ENCODE measurements at places on chromosomes 4 and X.
A peak's percentile ranks its signal among the peaks of the same experiment; 100 is the strongest.

GRCh38 chr4:118557298-118557851 is 127.8 kb upstream of the METTL14 start:
- DNase-seq = peak; percentile 66

- DNase-seq = no peak
Measured at GRCh38 chr4:137866671-137867070, 334.4 kb upstream of the PCDH18 start.

- DNase-seq = no peak
Measured at GRCh38 chr4:165514739-165515138, 135.9 kb downstream of the CPE start.

DNA sequence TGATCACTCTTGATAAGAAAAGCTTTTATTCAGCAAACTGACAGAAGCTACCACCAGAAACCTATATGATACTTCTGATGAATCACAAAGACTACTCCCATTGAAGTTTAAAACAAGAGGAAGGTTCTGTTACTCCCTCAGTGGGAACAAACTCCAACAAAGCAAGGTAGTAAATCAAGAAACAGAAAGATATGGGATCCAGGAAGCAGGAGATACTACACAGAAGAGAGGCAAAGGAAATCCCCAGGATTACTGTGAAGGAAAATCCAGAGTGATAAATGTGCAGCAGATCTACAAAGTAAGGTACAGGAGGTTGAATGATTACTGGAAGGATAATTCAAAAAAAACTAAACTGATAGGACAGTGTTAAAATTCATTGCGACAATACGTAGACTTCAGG is 222.4 kb downstream of the HHIP start:
- DNase-seq = no peak

DNA sequence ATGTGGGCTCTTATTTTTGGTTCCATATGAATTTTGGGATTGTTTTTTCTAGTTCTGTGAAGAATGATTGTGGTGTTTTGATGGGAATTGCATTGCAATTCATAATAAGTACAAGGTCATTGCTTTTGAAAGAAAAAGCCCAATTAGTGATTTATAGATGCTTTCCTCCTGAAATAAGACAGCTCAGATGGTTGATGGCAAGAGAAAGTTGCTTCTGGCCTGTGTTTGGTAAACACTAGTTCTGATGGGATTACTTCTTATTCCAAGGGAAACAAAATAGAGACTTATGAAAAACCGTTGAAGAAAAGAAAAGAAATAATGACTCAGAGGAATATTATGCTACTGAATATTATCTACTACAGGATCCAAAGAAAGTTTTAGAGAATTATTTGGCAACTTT is 144.9 kb downstream of the SPANXA1 start:
- no peak for DNase-seq

DNA sequence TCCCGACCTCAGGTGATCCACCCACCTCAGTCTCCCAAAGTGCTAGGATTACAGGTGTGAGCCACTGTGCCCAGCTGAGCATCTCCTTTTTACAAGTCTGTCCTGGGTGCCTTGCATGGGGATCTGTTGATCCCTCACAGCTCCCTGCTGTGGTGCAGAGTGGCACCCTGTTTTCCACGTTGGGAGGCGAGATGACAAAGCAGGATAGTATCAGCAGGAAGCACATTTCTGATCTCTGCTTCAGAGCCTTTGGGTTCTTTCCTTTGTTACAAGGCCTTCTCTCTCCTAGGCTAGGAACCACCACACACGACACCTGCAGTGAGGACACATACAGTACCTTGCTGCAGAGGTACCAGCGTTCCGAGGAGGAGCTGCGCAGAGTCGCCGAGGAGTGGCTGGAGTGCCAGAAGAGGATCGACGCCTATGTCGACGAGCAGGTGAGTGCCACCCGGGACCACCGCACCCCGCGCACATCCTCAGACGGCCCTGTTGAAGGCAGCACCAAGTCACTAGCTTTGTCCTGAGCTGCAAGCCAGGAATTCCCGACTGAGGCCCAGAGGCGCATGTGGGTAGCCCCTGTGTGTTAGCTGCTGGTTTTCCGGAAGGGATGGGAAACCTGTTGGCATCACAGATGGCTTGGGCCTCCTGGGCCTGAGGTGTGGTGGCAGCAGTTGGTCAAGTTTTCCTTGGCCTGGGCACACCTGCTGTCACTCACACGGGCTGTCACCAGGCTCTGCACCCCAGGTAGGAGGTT is 109.6 kb downstream of the TNIP2 start:
- DNase-seq = no peak

DNA sequence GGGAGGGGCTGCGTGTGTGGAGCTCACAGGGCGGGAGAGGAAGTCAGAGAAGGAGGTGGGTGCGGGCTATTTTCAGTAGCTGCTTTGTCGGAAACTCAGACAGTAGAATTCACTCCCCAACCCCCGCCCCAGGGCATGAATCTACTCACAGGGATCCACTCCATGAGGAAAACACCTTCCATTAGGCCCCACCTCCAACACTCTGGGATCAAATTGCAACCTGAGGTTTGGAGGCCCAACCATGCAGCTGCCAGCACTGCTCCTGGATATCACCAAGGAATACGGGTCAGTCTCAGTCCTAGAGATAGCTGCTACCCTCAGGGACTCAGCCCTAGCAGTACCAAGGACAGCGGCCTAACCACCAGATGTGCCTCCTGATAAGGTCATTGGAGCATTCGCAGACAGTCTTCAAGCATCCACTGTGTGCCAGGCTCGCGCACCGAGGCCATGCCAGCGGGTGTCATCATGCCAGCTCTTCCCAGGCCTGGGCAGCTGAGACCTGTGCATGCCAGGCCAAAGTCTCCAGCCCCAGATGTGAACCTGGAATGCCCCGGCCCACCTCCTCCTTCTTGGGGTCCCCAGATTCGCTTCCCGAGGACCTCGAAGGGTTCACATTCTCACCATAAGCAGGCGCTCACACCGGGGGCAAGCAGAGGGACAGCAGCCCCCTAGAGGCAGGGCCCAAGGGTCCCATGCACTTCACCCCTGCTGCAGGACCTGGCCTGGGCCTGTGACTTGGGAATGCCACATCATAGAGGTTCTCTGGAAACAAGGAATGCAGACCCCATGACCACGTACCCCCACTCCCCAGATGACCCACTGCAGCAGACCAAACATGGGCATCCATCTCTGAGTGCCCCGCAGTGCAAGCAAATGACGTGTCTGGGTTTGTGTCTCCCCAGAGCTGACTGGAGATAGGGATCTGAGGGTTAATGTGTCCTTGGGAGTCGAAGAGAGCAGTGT is 102.3 kb downstream of the ADRA2C start:
- DNase-seq = peak; percentile 23

GRCh38 chr4:114911111-114911510 is 202.3 kb downstream of the NDST4 start:
- no peak for DNase-seq

DNA sequence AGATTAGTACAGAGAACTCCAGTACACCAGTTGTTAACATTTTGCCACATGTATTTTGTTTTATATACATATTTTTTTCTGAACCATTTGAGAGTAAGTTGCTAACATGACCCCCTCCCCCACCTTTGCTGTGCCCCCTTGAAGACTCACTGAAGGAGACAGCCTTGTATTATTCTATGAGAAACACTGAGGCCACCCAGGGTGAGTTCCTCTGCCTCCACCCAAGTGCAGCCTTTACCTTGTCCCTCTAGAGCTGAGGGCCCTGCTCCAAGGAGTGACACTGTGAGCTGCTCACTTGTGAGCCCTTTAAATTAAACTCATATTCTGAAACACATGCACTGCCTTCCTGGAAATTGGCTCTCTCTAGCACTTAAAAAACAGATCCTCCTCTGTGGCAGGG is 21.1 kb downstream of the KIT start:
- DNase-seq = no peak

DNA sequence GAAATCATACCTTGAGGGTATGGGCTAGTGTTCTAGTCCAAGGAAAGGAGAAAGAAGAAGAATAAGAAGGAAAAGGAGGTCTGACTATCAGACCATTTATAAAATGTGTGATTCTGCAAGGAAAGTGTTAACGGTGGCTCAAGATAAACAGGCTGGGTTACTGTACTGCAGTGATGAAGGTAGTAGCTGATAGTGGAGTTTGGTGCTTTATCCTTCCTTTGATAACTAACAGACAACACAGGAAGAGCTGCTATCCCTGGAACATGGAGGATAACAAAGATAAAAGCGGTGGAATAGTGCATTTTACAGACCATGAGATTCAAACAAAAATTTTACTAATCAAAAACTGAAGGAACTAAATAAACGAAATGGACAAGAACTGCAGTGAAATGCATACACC is 2.6 kb downstream of the UNC5C start:
- DNase-seq = no peak

DNA sequence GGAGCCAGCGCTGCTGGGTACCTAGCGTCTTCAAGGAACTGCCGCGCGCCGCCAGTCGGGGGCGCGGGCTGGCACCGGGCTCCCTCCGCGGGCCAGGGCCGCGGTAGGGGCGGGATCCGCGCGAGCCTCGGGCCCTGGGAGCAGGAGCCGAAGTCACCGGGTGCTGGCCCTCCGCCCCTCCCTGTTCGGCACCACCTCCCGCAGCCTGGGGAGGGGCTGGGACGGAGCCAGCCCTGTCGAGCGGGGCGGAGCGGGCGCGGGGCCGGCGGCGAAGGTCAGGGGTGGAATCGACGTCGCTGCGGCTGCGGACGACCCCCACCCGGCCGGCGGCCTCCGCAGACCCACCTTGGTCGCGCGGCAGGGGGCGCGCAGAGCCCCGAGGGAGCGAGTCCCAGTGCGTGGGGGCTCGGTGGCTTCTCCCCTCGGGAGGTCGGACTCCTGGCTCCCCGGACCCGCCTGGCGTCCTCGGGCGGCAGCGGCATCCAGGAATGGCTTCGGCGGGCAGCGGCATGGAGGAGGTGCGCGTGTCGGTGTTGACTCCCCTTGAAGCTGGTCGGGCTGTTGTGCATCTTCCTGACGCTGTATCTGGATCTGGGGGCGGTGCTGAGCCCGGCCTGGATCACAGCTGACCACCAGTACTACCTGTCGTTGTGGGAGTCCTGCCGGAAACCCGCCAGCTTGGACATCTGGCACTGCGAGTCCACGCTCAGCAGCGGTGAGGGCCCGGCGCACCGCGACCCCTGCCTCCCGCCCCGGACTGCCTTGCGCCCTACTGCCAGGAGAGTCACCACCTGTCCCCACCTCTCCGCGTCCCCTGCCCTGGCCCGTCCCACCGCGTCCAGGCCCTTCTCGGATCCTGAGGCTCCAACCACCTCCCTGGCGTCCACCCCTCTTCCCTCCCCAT is 50.5 kb upstream of the FAM47C start:
- no peak for DNase-seq

DNA sequence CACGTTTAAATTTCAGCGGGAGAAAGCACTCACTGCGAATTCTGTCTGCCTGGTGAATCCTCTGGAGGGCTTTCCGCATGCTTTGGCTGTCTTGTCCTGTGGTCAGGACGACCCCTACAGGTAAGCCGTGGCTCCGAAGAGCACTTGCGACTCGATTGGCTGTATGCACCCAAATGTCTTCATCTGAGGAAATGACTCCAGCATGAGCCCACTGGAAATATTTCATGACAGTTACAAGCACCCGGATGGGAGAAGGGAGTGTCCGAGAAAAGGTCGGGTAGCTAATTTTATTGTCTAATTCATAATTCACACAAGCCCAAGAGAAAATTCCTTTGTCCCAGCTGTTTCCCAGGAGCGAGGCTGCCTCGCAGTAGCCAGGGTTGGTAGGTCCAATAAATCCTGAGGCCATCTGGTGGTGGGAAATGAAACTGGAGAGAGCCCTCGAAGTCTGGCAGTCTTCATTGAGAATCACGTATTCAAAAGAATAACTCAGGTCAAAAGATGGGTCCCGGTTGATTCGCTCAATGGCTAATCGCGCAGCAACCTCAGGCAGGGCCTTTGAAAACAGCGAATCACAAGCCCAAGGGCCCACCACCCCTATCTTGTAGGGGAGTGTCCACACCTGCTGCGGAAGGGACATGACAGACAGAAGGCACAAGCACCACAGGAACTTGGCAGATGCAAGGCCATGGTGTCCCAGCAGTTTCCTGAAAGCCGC is 6.6 kb downstream of the GUCY2F start:
- peak; percentile 53 for DNase-seq

GRCh38 chr4:105267280-105267679 is 120.6 kb downstream of the TET2 start:
- no peak for DNase-seq

GRCh38 chr4:121485190-121485804 is 104.5 kb upstream of the QRFPR start:
- no peak for DNase-seq

DNA sequence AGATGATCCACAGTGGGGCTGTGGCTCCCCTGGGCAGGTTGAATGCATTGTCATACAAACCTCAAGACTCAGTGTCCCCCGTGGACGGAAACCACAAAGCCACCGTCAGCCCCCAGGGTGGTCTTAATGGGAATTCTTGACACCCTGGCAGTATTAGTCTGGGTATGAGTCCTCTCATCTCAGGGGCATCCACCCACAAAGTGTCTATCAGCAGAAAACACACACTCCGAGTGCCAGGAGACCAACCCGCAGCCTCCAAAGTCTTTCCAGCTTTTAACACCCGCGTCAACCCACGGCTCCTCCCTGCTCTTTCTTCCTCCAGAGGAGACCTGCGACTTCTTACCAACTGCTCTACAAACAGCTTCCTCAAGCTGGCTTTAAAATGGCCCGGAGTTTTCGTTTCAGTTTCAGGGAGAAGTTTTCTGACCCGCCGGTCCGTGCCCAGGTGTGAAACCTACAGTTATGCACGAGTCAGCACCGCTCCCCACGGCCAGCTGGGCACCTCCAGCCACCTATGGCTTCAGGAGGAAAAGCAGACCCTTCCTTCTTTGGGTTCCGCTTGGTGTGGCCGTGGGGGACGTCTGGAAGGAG is 14.4 kb upstream of the ASMTL start:
- no peak for DNase-seq

DNA sequence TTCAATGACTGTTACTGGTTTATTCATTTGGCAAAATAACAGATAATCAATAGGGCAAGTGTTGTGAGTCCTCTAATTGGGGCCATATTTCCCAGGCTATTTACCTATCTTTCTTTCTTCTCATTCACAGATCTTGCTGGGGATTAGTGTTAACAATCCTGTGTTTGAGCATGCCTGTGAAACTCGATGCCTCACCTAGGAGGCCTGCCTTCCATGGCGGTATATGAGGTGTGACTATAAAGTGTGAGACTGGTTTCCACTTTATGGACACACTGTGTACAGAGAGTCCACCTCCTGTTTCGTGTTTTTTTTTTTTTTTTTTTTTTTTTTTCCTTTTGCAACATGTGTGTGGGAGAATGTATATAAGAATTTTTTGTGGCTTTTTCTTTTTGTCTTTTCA is 199.3 kb downstream of the BMPR1B start:
- DNase-seq = no peak

DNA sequence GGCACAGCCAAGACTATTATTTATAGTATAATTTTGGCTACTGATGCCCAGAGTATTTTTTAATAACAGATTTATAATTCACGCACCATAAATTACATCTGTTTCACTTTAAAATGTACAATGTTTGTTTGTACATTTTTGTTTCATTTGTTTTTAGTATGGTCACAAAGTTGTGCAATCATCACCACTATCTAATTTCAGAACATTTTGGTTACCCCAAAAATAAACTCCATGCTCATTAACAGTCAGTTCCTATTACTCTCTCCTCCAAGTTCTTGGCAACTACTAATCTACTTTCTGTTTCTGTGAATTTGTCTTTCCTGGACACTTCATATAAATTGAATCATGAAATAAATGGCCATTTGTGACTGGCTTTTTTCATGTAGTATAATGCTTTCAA is 176.7 kb downstream of the SH3BGRL start:
- DNase-seq = no peak

GRCh38 chrX:155747520-155747919 is 133.6 kb upstream of the VAMP7 start:
- DNase-seq = no peak

All from brain microvascular endothelial cell (primary cell).